ENCODE measurements at places on chromosomes 5 and 9. TPM values are rescaled to one million over a fixed set of nuclear protein-coding genes. Genes with fewer than 3 reads are reported as not detected.
A peak's percentile ranks its signal among the peaks of the same experiment; 100 is the strongest.

DNA sequence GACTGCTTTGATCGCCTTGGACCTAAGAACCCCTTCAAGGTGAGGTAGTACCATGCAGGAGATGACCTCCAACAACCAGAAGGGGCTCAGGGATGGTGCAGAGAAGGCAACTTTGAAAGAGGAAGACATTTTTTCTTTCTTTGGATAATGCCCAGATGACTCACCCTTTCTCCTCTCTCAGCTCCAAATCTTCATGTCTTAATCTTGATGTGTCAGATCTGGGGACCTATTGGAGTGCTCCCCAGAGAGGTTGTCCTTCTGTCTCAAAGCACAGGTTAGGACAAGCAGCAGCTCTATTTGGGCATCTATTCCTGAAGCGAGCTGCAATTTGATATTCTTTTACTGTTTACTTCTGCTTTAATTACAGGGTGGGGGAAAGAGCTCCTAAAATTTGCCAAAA, 229.9 kb upstream of the MAP3K1 start:
- no peak for DNase-seq

DNA sequence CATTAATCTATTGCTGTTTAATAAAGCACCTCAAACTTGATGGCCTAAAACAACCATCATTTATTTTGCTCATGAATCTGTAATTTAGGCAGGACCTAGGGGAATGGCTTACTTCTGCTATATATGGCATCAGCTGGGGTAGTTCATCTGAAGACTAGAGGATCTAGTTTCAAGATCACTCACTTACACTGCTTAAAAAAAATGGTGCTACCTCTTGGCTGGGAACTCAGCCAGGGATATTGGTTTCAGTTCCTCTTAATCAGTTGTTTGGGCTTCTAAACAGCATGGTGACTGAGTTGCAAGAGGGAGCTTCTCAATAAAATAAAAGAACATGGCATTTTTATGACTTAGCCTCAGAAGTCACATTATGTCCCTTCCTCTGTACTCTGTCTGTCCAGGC, 142.0 kb downstream of the FAM114A2 start:
- DNase-seq = peak; percentile 36

DNA sequence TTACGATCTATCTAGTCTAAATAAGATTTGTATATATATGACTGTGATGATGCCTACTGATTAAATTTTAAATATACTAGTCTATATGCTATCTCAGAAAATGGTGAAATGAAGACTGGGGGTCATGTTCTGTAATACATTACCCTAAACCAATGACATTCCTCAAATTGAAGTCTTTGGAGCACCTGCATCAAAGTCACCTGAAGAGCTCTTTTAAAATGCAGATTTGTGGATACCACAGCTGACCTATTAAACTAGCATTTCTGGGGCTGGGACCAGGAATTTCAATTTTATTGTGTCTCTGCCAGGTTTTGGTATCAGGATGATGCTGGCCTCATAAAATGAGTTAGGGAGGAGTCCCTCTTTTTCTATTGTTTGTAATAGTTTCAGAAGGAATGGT, 631.9 kb upstream of the DMAC1 start:
- no peak for DNase-seq

DNA sequence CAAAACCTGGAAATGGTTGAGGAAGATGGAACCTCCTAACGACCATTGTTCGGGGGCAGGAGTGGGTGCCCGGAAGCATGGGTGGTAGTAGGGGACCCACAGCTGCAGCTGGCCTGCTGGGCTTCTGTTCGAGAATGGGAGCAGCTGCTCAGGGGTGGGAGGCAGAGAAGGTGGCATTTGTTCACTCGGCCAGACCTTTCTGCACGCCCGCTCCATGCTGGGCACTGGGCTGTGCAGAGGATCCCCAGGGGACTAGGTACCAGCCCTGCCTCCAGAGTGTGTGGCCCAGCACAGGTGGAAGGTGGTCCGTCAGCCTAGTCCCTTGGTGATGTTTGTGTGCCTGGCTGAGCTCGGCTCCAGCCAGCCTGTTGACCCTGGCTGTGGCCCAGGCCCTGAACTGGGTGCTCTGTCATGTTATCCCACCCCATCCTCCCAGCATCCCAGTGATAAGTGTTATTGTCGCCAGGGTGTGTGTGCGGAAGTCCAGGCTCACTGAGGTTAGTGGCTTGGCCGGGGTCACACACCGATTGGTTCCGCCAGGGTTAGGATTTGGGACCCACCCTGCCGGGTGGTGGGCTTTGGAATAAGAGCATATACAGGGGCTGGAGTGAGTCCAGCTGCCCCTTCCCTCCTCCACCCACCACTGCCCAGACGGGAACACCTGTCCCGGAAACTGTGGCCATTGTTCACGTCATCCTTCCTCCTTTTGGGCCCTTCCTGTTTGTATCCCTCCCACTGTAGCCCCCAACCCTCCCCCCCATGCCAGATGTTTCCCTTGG, 4.8 kb downstream of the N4BP3 start:
- peak; percentile 45 for DNase-seq

Gene HRH2
- 0.90 TPM for polyA plus RNA-seq

All from muscle of back (tissue), 13 donors.